Activated CD8-positive, alpha-beta memory T cell treated with anti-CD3 and anti-CD28 coated beads for 1 hour (primary cell): ENCODE measurements at places on chromosomes 6 and 20.

DNA sequence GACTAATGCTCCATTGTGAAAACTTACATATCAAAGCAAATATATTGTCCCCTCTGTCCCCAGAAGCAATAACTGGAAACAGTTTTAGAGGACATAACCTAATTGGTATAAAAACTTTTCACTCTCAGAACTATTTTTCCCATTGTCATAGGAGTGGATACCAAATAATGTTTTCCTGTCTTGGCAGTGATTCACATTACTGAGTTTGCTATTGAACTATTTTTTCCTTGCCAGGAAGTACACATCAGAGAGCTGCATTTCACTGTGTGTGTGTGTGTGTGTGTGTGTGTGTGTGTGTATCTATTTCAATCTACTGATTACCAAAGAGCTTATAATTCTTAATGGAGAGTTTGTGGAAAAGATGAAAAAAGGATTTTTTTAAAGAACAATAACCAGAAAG is 45.4 kb downstream of the AKAP12 start:
- DNase-seq = no peak

GRCh38 chr6:164532198-164533044 is 777.0 kb downstream of the C6orf118 start:
- no peak for DNase-seq

GRCh38 chr20:15700147-15700765 is 873.0 kb downstream of the KIF16B start:
- DNase-seq = no peak

- no peak for DNase-seq
Observed at GRCh38 chr6:13907001-13907350, 17.8 kb upstream of the RNF182 start.

DNA sequence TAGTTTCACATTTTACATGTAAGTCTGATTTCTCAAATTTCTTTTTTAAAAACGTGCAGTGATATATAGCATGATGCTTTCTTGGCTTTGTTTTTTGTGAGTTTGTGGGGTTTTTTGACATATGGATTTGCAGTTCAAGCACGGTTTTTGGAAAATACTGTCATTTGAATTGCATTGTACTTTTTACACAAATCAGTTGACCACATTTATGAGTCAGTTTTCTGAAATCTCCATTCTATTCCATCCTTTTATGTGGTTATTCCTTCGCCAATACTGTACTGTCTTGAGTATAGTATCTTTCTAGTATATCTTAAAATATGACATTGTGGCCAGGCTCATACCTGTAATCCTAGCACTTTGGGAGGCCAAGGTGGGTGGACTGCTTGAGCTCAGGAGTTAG is 890.0 kb upstream of the CITED2 start:
- no peak for DNase-seq
